H4 (cell line): ENCODE measurements at places on chromosomes 7 and 10. TPM values are rescaled to one million over a fixed set of nuclear protein-coding genes. Genes with fewer than 3 reads are reported as not detected.

DNA sequence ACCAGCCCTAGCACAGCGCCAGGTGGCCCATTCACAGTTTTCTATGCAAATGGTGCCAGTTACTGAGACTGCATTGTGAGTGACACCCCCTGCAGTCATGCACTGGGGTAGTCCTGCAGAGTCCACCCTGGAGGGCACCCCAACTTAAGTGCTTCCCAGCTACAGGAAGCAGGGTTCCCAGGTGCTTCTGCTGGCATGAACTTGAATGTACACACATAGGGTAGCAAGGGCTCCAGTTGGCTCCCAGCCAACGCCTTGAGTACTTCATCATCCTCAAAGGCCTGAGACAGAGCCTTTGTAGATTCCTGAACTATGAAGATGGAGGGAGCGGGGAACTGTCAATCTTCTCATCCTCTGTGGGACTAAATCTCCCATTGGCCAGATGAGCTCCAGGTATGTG lies 11.5 kb upstream of the NPFFR1 start:
- DNase-seq: no peak

Gene CTBP2
- total RNA-seq: 58.2 and 69.8 TPM in 2 replicates

- DNase-seq: no peak
These were observed 27.1 kb upstream of the TNRC18 start for GRCh38 chr7:5450549-5451327.

Gene CYP2E1
- total RNA-seq: 0.43 and 0.50 TPM in 2 replicates

DNA sequence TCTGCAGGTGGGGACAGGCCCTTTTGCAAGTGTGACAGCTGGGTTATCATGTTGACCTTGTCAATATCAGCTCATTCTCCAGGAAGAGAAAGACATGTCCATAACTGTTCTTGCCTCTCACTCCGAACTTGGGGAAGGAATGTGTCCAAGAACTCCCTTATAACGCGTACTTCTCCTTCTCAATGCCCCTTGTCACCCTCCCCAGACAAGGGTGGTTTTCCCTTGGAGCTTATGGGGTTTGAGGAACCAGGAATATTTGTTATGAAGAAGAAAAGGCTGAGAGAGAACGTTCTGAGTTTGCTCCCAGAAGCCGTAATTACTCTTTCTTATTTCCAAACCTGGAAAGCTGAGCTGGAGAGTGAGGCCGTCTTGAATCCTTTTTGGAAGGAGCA lies 77.4 kb downstream of the MKI67 start:
- DNase-seq: no peak

- no peak for DNase-seq
These were observed 30.8 kb downstream of the VAX1 start for GRCh38 chr10:117107238-117107637.

DNA sequence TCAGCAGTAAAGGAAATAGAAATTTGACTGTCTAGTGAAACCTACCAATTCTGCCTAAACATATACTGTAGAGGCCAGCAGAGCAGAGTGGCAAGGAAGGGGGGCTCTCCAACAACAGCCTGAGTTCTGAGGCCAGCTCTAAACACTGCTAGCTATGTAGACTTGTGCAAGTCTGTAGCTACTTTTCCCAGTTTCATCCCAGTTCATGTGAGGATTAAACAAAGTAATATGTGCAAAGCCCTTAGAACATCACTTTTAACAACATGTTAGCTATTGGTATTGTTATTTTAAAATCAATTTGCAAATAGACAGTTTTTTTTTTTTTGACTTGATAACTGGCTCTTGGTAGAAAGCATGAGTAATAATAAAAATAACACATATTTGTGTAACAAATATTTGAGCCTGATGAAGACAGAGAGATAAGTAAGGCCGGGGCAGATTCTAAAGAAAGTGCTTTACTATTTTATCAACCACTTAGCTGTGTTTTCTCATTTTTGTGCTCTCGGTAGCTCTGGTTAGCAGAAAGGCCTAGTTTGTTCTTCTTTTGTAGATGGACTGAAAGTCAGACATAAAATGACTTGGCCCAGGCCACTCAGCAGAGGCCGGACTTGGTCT lies 9.3 kb downstream of the CHST12 start:
- no peak for DNase-seq

DNA sequence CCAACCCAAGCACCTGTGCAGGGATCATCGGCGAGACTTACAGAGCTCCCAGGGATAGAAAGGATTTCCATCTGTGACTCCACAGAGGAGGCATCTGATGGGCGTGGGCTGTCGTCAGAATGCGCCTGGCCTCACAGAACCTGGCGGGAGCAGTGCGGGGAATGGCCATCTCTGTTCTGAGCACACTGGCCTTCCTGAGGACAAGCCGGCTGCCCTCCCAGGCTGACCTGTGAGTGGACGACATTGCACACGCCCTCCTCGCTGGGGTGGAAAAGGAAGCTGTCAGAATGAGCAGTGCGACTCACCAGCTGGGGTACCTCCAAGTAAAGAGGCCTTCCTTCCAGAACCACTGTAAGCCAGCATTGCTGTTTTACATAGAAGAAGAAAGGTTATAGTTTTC lies 234.6 kb upstream of the PITRM1 start:
- no peak for DNase-seq

Gene LIPN
- not detected in 2 replicates for total RNA-seq
